ENCODE measurements at places on chromosomes 7 and 10. TPM values are rescaled to one million over a fixed set of nuclear protein-coding genes. Genes with fewer than 3 reads are reported as not detected.

The CRYGN gene
- polyA plus RNA-seq, result not detected

The SPDYE16 gene
- polyA plus RNA-seq, result not detected

The MYPN gene
- 8.1 TPM for polyA plus RNA-seq

The A1CF gene
- not detected for polyA plus RNA-seq

The ANKRD30A gene
- polyA plus RNA-seq, result not detected

The GNGT1 gene
- polyA plus RNA-seq, result not detected

The ST8SIA6 gene
- 0.10 TPM for polyA plus RNA-seq

DNA sequence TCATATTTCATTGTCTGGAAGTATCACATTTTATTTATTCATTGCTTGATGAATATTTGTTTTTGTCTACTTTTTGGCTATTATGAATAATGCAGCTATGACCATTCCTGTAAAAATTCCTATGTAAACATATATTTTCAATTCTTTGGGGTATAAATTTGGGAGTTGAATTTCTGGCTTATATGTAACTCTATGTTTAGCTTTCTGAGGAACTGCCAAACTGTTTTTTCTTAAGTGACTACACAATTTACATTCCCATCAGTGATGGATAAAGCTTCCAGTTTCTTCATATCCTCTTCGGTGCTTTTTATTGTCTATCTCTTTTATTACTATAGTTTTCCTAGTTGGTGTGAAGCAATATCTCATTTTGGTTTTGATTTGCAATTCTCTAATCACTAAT is 115.6 kb upstream of the CXCL12 start:
- no peak for DNase-seq

DNA sequence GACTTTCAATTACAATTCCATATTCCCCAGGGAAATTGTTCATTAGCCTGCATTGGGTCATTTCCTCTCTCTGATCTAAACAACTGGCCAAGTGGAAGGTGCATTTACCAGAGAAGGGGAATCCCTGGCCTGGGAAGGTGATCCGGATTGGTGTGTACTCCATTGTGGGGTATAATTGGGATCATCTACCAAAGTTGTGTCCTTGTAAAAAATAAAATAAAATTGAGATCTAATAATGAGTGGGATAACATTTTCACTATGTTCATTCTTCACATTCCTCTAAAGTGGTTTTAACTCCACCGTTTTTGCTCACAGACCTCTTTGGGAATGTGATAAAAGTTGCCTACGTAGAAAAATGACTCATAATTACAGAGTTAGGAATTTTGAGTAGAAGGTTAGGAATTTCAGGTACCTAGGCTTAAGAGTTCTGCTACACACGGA is 22.8 kb downstream of the ARL5B start:
- DNase-seq, result peak; percentile 65

DNA sequence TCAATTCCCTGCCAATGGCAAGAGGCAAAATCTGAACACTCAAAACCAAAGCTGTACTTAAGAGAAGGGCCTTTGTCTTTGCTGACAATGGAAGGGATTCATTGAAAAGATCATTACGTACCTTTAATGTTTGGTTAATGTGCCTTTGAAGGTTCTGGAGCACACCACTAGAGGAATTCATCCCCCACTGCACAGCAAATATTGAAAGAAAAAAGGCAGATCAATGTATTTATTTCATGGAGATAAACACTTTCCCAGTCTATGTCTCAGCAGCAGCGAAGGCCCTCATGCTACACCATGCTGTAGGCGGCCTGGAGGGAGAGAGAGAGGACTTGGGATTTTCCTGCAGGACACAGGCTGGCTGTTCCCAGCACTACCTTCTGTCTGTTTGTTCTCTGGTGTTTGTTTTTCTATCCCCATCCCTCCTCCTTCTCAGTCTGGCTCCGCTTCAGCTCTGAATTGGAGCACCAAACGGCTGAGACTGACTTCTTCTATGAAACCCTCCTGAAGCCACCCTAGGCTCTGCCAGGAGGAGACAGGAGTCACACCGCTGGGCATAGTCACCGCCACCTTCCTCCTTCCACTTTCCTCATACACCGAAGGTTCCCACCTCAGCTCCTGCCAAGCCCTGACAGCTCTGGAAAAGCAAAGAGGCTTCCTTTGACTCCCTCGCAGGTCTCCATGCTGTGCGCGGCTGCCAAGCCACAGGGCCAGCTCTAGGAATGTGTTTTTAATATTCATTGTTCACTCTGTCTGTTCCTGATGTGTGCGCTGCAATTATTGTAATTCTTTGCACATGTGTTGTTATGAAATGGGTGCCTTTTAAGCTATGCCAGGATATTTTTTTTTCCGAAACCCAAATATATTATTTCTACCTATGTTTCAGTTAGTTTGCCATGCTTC is 301.5 kb downstream of the FZD1 start:
- DNase-seq, result no peak

- no peak for DNase-seq
These were observed 95.6 kb downstream of the ST7 start for GRCh38 chr7:117048882-117049281.

DNA sequence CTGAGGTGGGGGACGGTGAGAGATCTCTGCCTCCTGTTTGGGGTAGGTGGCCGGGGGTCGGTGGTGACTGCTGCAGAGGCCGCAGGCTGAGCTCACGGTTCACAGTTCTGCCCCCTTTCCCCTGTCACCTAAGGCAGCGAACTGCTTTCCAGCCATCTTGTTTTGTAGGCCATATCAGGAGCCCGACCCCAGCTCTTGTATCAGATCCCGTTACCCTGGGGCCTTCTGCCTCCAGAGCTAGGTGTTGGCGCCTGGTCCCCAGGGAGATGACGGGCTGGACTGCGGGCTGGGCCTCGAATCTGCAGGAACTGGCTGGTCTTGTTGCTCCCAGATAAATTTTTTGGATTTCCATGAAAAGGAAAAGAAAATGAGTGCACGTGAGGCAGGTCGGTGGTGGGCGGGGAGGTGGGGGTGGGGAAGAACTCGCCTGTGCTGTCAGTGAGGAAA is 183.0 kb downstream of the DNAJB6 start:
- no peak for DNase-seq

DNA sequence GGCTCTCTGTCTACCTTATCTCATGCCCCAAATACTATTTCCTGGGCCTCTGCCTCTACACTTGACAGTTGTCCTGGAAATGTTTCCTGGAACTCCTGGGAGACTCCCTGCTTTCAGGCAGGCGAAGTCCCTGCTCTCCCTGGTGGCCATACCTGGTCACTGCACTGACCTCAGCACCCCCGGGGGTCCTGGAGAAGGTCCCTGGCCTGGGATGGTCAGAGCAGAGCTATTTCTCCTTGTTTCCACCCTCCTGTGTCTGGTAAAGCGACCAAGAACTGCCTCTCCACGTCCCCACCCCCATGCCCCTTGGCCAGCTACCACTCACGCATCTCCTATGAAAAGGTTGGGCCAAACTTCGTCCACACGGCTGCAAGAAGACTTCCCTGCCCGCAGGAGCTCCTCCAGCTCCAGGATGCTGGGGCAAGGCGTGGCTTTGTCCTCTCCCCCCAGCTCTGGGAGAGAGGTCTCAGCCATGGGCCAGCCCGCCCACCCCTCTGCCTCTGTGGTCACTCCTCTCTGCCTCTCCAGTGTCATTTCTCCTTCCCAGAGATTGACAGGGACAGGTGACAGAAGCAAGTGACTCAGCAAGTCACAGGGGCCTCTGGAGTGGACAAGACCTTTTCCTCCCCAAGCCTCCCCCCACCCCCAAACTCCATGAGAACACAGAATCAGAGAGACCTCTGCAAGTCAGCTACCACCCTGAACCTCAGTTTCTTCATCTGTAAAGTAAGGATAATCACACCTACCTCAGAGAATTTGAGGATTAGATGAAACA is 2.6 kb upstream of the SAMD8 start:
- no peak for DNase-seq

- DNase-seq, result no peak
These were observed 122.1 kb downstream of the LRMDA start for GRCh38 chr10:75553550-75553949.

GRCh38 chr10:124043310-124044142 is 49.9 kb downstream of the CHST15 start:
- no peak for DNase-seq

Data from IMR-90 (cell line).